ENCODE measurements at places on chromosomes 7 and 10. TPM values are rescaled to one million over a fixed set of nuclear protein-coding genes. Genes with fewer than 3 reads are reported as not detected.

- DNase-seq = no peak
These were observed 273.4 kb downstream of the DIP2C start for GRCh38 chr10:416091-416515.

Gene OR2A2
- total RNA-seq = not detected

GRCh38 chr10:62050893-62051433, 149.5 kb downstream of the ARID5B start:
- DNase-seq = no peak

DNA sequence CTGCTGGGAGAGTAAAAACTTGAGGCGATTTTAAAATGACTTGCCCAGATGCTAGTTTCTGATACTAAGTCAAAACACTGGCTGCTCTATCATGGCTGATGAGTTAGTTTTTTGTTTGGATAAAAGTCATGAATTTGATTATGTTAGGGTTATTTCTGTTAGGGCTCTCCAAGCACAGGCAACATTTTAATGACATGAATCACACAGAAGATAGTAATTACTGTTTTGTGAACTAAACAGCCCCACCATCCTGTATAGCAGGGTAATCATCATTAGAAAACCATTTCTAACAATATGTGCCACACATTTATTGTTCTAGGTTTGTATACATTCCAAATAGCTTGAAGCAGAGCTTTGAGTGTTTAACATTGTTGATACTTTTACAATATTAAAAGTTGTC, 750.3 kb downstream of the ANKRD7 start:
- DNase-seq = no peak

DNA sequence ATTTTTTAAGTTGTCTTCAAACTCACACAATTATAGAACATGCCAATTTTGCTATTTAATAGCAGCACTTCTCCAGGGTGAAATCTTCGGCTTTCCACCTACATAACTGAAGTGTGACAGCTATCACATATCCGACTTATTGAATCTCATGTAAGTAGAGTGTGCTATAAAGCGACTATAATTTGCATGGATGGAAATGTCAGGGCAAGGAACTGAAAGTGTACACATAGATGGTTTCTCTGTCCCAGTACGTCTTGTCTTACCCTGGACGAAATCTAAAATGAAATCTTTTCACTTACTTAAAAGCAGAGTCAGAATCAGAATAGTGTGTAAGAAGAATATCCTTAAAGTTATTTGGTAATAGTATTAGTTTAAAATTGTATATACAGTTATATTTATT, 132.3 kb downstream of the THSD7A start:
- no peak for DNase-seq
